DND-41 (cell line): ENCODE measurements at places on chromosomes 16 and 17.
A peak's percentile ranks its signal among the peaks of the same experiment; 100 is the strongest.

DNA sequence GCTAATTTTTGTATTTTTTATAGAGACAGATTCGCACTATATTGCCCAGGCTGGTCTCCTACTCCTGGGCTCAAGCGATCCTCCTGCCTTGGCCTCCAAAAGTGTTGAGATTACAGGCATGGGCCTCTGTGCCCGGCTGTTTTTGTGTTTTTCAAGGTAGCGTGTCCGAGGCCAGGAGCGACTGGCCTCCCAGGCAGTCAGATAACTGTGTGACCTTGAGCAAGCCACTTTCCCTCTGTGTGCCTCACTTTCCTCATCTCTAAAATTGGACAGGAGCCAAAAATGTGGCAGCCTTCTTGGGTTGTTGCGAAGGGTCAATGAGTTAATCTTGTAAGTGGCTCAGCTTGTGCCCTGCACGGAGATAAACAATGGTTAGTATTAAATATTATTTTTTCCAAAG lies 2.4 kb downstream of the ABCC1 start:
- no peak for DNase-seq

- DNase-seq = no peak
Observed at GRCh38 chr17:52751051-52751450, 592.5 kb upstream of the CA10 start.

DNA sequence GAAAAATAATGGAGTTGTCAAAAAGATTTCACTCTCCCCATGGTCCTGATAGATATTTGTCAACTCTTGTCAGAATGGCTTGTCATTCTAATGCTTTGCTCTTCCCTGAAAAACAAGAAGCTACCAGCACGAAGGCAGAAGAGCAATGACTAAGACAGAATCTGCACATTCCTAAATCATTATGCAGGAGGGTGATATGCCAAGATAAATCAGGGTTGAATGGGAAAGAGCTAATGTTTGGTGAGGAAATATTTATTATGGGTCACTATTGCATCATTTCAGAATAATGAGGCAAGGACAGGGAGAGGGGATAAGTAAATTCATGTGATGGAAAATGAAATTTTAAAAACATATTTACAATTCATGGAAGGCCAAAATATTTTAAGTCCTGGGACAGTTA lies 297.5 kb upstream of the XYLT1 start:
- no peak for DNase-seq

- DNase-seq = no peak
Observed at GRCh38 chr17:77364381-77364911, 223.7 kb downstream of the SEC14L1 start.

- peak; percentile 49 for DNase-seq
Observed at GRCh38 chr17:7393613-7394451, 493 bp downstream of the PLSCR3 start.

GRCh38 chr16:52577130-52577706 lies 30.3 kb upstream of the TOX3 start:
- DNase-seq = peak; percentile 3

GRCh38 chr17:72618001-72618509 lies 474.4 kb downstream of the SLC39A11 start:
- DNase-seq = peak; percentile 34

DNA sequence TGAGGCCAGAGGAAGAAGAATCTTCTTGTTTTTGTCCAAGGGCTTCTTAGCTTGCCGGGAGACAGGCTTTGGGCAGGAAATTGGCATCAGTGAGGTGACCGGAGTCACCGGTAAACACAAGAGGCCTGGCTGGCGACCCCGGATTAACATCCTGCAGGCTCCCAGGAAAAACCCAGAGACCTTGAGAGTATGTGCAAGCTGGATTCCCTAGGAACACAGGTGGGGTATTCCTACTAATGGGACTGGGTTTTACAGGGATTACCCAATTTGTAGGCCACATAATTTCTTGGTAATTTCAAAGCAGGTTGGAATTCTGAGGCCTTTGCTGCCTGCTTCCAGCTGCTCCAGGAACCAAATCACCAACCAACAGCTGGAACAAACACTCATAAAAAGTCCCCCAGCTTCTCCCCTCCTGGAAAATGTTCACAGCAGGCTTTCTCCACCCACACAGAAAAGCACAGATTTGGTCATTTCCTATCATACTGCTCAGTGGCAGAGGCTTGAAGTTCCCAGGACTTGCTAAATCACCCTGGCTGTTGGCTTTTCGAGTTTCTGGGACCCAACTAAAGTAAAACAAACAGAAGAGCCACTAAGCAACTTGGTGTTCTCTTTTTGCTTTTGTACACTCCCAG lies 258.8 kb downstream of the IRF8 start:
- no peak for DNase-seq

- DNase-seq = no peak
Observed at GRCh38 chr17:50879086-50879485, 12.9 kb upstream of the TOB1 start.

DNA sequence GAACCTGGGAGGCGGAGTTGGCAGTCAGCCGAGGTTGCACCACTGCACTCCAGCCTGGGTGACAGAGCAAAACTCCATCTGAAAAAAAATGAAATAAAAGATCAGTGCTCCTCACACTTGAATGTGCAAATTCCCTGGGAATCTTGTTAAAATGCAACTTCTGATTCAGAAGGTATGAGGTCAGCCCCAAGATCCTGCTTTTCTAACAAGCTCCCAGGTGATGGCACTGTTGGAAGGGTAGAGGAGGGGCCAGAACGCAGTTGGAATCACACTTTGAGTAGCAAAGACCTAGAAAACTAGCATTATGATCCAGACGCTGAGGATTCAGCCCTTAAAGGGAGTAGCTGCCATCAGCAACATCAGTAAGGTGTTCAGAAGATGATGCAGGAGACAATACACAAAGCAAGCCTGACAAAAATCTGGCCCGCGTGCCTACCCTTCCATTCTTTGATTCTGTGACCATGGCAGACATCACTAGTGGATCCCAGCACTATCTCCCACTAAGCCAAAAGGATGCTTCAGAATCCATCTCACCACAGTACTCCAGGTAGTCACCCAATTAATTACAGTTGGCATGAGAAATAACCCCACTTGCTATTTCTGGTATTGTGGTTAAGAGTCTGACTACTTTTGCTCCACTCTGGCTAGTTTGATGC lies 33.1 kb upstream of the MEIOC start:
- no peak for DNase-seq

DNA sequence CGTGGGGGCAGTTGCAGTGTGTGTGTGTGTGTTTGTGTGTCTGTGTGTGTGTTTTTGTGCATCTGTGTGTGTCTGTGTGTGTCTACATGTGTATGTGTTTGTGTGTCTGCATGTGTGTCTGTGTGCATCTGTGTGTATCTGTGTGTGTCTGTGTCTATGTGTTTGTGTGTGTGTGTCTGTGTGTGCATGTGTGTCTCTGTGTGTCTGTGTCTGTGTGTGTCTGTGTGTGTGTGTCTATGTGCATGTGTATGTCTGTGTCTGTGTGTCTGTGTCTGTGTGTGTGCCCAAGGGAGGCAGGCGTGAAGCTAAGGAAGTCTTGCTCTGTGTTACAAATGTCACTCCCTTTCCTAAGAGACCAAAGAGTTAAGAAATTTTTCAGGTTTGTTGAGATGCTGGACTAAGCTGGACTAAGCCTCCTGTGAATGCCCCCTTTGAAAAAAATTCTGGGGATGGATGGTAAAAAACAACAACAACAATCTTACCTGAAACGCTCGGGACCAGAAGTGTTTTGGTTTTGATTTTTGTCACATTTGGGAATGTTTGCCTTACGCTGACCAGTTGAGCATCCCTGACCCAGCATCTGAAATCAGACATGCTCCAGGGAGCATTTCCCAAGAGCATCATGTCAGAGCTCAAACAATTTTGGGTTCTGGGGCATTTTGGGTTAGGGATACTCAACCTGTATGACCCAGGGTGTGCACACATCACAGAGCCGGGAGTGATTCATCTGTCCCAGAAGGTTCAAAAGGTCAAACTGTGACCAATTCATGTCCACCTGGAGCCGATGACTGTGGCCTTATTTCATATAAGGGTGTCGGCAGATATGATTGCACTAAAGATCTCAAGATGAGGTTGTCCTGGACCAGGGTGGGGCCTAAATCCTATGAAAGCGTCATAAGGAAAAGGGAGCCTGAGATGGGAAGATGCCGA lies 48.6 kb upstream of the ZNF469 start:
- no peak for DNase-seq

DNA sequence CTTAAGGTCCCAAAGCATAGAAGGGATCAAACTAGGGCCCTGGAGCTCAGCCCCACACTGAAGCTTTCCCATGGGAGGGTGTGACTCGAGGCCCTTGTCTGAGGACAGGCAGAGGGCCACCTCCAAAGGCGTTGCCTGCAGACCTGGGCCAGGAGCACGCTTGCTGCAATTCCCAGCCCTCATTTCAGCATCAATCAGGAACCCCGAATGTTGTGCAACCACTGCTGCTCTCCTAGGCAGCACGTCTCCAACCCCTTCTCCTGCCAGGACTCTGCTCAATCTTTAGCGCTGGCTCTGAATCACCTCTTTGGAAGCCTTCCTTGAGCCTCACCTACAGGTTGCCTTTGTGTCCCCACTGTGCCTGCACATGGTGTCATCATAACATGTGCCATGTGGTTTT lies 14.0 kb upstream of the ATP2C2 start:
- no peak for DNase-seq

- DNase-seq = no peak
Observed at GRCh38 chr17:58637011-58637570, 54.8 kb downstream of the TEX14 start.

DNA sequence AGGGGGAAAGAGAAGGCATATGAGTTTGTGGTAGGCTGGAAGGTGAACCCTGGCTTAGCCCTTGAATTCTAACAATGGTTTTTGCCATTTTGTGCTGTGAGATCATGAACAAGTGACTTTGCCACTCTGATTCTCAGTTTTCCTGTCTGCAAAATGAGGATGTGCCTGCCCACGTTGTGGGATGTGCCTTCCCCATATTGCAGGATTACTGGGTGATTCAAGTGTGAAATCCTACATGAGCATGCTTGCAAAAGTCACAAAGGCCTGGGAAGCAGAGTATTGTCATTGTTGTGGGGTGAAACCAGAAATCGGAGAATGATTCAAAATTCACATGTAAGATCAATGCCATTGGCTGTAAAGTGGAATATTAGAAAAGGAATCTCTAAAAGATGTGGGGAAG lies 28.6 kb upstream of the TVP23A start:
- no peak for DNase-seq

DNA sequence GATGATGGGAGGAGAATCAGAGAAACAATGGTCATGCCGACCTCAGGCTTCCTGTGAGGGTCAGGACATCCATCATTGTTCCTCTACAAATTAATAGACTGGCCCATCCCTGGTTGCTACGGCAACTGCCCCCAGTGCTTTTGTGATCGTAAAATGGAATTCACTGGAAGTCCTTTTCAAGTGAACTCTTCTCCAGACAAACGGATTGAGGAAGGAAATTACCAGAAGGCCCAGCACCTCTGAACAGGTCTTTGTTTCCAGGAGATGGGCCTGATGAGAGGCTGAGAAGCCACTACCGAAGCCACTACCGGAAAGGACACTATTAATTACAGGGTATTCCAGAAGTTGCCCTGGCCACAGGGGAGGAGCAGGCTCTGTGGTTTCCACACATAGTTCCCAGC lies 126.0 kb downstream of the MGAT5B start:
- no peak for DNase-seq

GRCh38 chr16:53084141-53084541 lies 29.4 kb downstream of the CHD9 start:
- DNase-seq = no peak

- peak; percentile 87 for DNase-seq
Observed at GRCh38 chr17:64398320-64398719, 7.7 kb upstream of the PECAM1 start.

GRCh38 chr17:81322271-81323082 lies 27.4 kb upstream of the SLC38A10 start:
- DNase-seq = peak; percentile 58

DNA sequence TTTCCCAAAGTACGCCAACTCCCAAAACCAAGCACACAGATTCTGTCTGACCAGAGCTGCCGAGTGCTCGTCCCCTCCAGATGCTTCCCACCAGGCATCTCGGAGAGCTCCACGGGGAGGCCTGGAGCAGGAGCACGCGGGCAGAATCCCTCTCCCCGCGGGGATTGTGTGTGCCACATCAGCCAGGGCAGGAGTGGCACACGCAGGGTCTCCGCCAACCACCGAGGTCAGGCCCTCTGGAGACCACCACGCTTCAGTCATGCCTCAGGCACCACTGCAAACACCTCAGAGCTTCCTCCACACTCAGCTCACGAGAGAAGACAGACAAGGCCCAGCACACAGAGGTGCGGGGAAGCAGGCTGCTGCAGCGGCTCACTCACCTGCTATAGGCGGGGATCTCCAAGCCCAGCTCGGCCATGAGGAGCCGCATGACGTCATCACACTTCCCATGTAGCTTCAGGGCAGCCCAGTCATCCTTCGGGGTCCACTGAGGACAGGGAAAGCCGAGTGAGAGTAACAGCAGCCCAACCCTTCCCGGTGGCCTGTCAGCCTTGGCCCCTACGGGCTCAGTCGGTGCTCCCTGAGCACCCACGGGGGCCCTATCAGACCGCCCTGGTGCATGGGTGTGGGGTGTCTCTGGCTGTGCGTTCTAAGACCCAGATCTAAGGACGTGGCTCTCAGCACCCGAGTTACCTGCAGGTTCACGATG lies 2.3 kb upstream of the PCYT2 start:
- no peak for DNase-seq

GRCh38 chr16:3681206-3681605 lies 26.7 kb downstream of the DNASE1 start:
- DNase-seq = no peak

GRCh38 chr17:81599719-81600486 lies 37.0 kb downstream of the NPLOC4 start:
- DNase-seq = no peak

DNA sequence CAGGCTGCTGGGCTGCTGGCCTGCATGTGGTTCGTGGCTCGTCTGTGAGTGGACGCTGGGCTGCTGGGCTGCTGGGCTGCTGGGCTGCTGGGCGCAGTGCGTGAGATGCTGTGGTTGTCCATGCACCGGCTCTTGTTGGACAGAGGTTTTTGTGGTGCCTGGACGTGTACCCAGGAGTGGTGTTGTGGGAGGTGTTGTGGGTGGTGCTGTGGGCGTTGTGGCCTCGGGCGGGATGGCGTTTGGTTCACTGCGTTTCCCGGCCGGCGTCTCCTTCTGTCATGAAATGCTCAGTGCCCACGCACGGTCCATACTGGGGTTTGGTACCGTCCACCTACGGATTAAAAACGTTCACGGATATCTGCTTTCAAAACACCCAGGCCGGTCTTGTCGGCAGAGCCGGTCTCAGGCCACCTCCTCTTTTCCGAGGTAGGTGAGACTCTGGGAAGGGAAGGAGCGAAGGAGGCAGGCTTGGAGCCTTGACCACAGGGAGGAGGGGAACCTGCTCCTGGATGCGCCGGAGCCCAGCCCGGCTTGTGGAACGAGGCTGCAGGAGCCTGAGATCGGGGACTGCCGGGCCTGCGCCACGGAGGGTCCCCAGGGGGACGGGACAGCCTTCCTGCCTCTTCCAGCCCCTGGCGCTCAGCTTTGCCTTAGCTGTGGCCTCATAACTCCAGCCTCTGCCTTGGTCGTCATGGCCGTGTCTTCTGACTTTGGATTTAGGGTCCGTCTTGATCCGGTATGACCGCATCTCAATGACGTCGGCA lies 29.8 kb upstream of the GNG13 start:
- DNase-seq = no peak

GRCh38 chr16:26688105-26688504 lies 378.6 kb upstream of the C16orf82 start:
- no peak for DNase-seq
